ENCODE measurements at places on chromosomes 13 and 19.

GRCh38 chr13:20174656-20175405, 14.0 kb upstream of the GJA3 start:
- no peak for DNase-seq

GRCh38 chr13:47480121-47480520, 521.0 kb downstream of the SUCLA2 start:
- DNase-seq = no peak

DNA sequence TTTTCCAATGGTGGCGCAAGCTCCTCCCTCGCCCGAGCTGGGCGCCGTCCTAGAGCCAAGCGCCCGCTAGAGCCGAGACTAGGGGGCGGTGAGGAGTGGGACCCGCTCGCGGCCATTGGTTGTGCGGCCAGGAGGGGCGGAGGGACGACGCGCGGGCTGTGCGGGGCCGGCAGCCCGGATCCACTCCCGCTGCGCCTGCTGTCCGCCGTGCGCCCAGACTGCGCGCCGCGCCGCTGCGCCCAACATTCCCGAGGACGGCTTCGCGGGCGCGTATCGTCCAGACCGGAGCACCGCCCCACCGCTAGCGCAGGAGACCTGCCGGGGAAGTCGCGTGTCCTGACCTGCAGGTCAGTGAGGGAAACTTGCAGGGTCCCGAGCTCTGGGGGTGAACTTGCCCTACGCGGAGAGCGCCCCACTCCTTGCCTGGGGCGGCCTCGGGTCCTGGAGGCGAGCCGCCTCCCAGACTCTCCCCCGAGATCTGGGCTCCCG, at the start of gene SERTM1:
SERTM1 (plus strand) TSS at position 183 of the 489 bp plus-strand sequence. CDS start 21,059 bp downstream, outside the sequence.
- DNase-seq = peak; percentile 25

DNA sequence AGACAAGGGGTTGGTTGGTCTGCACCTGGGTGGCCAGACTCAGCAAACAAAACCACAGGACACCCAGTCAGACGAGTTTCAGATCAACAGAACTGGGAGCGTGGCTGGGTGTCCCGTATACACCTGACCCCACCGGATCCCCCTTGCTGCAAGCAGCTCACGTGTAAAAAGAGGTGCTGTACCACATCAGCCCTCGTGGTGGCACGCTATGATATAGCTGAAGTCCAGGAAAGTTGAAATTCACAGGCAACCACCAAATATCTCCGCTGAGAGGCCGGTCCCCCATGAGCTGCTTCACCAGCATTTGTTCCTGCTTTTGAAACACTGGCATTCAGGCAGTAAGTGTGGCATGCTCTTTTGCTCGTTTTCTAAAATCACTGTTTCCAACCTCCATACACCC, 92.3 kb downstream of the TUBA3C start:
- DNase-seq = no peak

DNA sequence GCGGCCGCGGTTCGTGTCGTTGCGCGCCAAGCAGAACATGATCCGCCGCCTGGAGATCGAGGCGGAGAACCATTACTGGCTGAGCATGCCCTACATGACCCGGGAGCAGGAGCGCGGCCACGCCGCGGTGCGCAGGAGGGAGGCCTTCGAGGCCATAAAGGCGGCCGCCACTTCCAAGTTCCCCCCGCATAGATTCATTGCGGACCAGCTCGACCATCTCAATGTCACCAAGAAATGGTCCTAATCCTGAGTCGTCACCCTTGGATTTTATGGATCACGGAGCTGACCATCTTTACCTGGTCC, 475 bp downstream of the MRPL57 start:
- DNase-seq = no peak

DNA sequence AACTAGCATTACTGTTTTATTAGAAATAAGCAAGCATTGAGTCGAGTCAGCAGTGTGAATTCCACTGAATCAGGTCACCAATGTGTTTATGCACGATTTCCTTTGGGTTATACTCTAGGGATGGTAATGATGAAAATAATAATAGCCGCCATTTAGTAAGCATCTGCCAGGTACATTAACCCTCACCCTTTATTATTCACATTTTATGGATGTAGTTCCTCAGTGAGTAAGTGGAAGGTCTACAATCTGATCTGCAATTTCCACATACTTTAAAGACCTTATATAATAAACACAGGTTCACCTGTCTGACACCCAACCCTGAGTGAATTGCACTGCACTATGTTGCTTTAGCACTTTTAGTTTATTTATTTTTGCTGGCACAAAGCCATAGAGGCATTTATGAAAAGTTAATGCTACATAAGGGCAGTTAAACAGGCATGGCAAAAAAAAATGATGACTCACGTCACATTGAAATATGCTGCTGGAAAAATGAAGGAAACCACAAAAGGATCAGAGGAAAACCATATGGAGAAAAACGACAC, 122.4 kb downstream of the TRPC4 start:
- peak; percentile 2 for DNase-seq

GRCh38 chr13:43865892-43866291, 13.6 kb downstream of the CCDC122 start:
- DNase-seq = no peak

DNA sequence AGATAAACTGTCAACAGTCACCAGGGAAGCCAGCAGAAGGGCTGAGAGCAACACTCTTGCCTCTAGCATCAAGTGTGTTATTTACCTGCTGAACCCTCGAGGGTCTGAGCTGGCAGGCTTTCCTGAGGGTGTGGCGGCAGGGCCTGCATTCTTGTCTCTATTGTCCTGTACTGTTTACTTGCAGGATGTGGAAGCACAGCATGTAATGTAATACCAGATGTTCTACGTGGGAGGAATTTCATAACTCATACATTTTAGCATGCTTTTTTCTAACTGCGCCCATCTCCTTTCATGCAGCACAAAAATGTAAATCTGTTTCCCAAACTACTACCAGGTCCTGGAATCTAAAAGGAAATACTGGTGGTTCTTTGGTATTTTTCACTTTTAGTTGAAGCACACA, 153.1 kb downstream of the RGCC start:
- no peak for DNase-seq

DNA sequence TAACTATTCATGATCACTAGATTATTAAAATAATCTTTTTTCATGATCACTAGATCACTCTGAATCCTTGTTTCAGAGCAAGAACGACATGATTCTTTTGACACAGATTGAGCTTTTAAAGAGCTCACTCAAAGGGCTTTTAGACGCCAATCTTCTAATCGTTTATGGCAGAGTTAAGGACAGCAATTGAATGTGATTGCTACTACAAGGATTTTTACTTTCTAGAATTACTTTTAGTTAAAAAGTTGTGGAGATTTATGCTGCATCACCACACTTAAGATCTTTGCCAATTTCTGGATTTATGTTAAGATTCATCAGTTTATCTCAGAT, 1.3 kb downstream of the EXOSC8 start:
- no peak for DNase-seq

GRCh38 chr19:56725829-56726424, 54.4 kb upstream of the ZNF835 start:
- DNase-seq = no peak

DNA sequence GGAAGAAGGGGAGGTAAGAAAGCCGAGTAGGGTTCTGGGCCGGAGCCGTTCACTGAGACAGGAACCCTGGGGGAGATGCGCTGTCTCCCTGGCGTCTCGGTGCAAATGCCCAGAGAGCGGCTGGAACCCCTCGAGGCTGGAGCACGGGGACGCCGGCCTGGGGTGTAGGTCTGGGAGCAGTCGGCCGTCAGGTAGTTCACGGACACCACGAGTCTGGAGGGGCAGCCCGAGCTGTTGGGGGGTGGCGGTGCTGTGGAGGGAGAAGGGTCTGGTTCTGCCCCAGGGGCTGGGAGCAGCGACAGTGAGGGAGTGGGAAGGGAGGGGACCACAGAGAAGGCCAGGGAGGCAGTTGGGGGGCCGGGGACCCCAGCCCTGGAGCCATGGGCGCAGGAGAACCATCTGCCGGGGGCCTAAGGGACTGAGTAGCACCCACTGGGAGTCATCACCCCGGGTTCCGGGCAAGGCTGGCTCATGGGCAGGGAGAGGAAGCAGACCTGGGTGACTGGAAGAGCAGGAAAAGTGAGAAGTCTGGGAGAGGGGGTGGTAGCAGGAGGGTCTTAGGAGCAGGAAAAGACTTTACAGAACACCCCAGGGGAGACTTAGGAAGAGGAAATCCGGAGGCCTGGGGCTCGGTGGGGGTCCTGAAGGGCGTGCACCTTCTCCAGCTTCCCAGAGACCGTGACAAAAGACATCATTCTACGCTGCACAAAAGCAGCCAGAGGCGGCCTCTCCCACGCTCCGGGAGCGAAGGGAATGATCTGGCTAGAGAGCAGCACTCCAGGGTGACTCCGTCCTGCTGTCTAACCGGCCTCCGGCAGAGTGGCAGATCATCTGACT, 173.1 kb upstream of the SOX1 start:
- no peak for DNase-seq

GRCh38 chr13:95626768-95627167, 17.7 kb downstream of the DZIP1 start:
- DNase-seq = no peak

DNA sequence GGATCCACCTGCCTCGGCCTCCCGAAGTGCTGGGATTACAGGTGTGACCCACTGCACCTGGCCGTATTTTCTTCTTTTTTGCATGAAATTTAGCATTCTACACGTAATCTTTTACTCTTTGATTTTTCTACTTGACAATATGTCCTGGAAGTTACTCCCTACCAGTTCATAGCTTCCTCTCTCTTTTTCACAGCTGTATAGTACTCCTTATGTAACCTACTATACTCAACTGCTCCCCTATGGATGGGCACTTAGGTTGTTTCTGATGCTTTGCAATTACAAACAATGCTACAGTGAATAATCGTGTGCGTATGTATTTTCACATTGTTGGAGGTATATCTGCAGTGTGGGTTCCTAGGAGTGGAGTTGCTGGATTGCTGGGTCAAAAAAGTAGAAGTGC, 90.5 kb upstream of the FARP1 start:
- DNase-seq = no peak
